ENCODE measurements at places on chromosomes 13 and 19.

DNA sequence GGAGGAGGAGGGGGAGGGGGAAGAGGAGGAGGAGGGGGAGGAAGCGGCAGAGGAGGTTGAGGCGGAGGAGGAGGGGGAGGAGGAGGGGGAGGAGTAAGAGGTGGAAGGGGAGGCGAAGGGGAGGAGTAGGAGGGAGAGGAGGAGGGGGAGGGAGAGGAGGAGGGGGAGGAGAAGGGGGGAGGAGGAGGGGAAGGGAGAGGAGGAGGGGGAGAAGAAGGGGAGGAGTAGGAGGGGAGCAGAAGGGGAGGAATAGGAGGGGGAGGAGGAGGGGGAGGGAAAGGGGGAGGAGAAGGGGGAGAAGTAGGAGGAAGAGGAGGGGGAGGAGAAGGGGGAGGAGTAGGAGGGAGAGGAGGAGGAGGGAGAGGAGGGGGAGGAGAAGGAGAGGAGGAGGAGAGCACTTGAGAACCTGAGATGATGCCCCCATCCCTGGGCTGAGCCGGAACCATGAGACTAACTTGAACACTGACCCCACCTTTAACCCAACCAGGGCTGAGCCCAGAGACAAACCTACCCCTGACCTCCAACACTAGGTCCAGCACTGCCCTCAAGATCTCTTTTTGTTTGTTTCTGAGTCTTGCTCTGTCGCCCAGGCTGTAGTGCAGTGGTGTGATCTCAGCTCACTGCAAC is 12.6 kb downstream of the ABCA7 start:
- no peak for DNase-seq

- no peak for DNase-seq
Observed at GRCh38 chr13:74074723-74075122, 59.5 kb downstream of the KLF12 start.

DNA sequence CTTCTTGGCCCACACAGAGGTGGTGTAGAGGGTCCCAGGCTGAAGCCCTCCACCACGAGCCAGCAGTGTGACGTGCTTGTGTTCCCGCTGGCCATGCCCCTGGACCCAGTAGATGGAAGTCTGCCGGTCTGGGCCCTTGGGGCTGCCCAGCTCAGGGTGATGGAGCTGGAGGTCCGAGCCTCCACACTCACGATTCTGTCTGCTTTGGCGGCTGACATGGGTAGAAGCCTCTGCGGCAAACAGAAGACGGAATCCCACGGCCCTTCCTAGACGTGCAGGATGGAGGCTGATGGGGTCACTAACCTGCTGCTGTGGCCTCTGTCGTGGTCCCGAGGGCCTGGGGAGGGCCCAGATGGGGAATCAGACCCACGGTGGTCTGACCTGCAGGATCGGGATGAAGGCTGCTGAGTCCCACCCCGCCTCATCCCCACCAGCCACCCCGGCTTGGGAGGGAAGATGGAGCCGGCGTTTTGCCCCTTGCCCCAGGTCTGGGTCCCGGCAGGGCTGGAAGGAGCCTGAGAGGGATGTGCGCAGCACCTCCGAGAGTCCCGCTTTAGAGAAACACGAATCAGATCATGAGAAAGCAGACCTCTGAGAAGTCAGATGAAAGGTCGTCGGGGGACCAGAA is 4.4 kb downstream of the TMEM86B start:
- DNase-seq, result no peak

DNA sequence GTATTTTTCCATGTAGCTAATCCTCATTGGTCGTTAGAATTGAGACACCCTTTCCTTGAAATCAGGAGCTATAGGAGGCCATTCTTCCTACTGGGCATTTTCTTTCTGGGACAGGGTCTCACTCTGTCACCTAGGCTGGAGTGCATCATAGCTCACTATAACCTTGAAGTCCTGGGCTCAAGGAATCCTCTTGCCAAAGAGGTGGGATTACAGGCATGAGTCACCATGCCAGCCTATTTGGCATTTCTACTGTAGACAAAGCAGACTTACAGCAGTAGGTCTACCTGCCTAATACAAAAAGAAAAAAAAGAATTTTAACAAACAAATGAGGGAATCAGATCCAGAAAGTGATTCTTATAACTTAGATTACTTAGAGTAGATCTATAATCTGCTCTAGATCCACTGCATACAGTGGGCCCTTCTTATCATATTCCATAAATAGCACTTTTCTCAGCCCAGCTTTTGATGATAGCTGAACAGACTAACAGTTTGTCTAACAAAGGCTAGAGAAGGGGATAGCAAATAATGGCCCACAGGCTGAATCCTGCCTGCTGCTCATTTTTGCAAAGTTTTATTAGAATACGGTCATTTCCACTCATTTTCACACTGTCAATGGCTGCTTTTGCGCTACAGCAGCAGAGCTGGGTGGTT is 36.7 kb upstream of the USPL1 start:
- DNase-seq, result no peak

DNA sequence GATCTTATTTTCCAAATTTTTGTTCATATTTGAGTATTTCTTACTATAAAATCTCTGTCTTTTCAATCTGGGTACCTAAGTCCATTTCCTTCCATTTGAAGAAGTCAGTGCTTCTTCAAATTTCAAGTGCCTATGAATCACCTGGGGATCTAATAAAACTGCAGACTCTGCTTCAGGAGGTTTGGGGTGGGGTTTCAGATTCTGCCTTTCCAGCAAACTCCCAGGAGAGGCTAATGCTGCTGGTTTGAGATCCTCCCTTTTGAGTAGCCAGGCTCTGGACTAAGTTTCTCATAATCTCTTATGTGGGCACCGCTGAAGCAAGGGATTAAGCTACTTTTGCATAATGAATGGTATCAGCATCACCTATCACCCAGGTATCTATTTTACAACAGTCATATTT is 242.4 kb downstream of the RGCC start:
- no peak for DNase-seq

DNA sequence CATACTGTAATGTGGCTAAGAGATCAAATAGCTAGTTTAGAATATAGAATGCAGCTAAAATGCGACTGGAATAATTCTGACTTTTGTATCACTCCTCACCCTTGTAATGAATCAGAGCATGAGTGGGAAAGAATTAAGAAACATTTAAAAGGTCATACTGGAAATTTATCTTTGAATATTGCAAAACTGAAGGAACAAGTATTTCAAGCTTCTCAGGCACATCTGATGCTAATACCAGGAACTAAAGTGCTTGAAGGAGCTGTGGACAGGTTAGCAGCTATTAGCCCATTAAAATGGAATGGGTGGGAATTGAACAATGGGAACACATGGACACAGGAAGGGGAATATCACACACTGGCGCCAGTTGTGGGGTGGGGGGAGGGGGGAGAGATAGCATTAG is 144.2 kb upstream of the ZNF91 start:
- DNase-seq, result no peak

DNA sequence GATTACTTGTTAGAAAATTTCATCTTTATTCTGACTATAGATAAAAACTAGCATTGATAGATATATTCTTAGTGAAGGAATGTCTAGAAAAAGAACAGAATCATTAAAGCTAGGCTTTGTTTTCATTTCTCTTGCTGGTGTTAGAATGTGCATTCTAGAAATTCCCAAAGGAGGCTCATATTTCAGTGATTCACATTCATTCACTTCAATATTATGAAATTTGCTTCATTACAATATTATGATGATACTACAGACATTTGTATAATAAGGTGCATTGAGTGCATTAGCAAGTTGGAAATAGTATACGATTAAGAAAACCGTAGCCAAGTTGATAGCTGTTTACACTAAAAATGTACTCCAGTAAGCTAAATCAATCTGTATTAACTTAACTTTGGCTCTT is 70.7 kb upstream of the MYCBP2 start:
- no peak for DNase-seq

DNA sequence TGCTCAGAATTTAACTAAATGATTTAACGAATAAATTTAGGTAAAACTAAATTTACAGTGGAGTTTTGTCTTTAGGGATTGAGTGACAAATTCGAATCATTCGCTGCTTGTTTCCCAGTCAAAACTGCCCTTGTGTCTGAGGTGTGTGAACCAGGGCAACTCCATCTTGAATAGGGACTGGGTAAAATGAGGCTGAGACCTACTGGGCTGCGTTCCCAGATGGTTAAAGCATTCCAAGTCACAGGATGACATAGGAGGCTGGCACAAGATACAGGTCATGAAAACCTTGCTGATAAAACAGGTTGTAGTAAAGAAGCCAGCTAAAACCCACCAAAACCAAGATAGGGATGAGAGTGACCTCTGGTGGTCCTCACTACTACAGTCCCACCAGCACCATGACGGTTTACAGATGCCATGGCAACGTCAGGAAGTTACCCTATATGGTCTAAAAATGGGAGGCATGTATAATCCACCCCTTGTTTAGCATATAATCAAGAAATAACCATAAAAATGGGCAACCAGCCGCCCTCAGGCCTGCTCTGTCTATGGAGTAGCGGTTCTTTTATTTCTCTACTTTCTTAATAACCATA is 10.2 kb upstream of the ANKRD10 start:
- DNase-seq, result no peak

- no peak for DNase-seq
Observed at GRCh38 chr13:100433475-100433874, 155.1 kb downstream of the GGACT start.

DNA sequence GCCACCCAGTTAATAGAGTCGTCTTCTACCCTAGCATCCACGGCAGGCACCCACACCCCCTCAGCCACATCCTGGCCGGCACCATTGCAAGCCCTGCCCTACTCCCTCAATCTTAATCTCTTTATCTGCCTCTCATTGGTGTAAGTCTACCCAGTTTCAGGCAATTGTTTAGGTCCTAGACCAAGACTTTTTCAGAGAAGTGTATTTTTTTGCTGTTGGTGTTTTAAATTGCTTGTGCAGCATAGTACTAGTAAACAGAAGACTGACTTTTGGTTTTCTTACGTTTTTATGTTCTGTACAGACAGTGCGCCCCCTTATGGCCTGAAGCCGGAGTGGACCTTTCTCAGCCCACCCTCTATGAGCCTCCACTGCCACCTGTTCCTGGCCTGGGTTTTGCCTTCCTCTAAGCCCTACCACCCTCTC is 2.3 kb upstream of the LCP1 start:
- DNase-seq, result no peak

DNA sequence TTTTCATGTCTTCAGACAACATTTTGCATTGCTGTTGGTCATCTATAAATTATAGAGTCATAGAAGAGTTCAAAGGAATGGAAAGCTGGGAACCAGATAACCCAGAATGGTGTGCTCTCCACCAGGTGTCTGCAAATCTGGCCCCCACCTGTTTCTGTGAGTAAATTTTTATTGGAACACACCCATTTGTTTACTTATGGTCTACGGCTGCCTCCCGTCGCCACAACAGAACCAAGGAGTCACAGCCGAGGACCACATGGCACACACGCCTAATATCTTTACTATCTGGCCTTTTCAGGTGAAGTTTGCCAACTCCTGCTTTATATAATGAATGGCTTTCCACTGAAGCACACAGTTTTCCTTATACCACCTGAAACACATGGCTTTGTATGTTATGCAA is 58.2 kb downstream of the EFNB2 start:
- no peak for DNase-seq
